Stomach (tissue), 19 donors: ENCODE measurements at places on chromosomes 6 and 20.

GRCh38 chr6:53795702-53796450, 1.1 kb downstream of the LRRC1 start:
- H3K27me3 ChIP-seq, result no peaks in the 10 kb centered on the region
- H3K4me1 ChIP-seq, result peaks cover 43% of the 10 kb centered on the region

DNA sequence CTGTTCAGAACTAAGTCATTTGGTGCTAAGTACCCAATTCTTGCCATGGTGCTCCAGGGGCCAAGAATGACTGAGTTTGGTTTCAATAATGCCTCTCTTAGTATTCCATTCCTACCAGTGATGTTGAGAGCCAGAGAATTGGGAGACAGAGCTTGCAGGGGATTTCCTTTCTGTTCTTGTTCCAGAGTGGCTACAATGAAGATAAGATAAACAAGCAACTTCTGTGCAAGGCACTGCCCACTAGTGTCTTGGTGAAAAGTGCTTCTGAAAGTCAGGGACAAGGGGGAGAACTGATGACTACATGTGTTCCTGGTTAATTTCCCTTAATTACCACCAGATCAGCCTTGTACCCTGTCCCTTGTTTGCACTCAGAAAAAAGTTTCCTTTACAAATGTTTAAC, 421.6 kb downstream of the BCKDHB start:
- no peak overlapping the region for H3K27ac ChIP-seq
- no peaks in the 10 kb centered on the region for H3K27me3 ChIP-seq
- no peak overlapping the region for H3K4me3 ChIP-seq
- no peaks in the 10 kb centered on the region for H3K36me3 ChIP-seq
- DNase-seq, result peak; percentile 17
- H3K4me1 ChIP-seq, result peaks cover 6% of the 10 kb centered on the region

GRCh38 chr6:41190791-41191190, 10.2 kb downstream of the TREML2 start:
- H3K36me3 ChIP-seq, result no peaks in the 10 kb centered on the region
- no peak overlapping the region for H3K27ac ChIP-seq
- no peaks in the 10 kb centered on the region for H3K4me1 ChIP-seq
- H3K4me3 ChIP-seq, result no peak overlapping the region
- H3K27me3 ChIP-seq, result no peaks in the 10 kb centered on the region

GRCh38 chr6:151065027-151065815, 174.5 kb upstream of the AKAP12 start:
- no peak for DNase-seq
- H3K4me3 ChIP-seq, result no peak overlapping the region
- H3K27ac ChIP-seq, result peak overlapping the region; percentile 10
- no peaks in the 10 kb centered on the region for H3K36me3 ChIP-seq
- H3K27me3 ChIP-seq, result no peaks in the 10 kb centered on the region

- H3K27me3 ChIP-seq, result no peaks in the 10 kb centered on the region
- no peak overlapping the region for H3K27ac ChIP-seq
- no peaks in the 10 kb centered on the region for H3K36me3 ChIP-seq
- DNase-seq, result no peak
- H3K4me3 ChIP-seq, result no peak overlapping the region
These were observed 65.3 kb downstream of the BACH2 start for GRCh38 chr6:90231308-90231707.

GRCh38 chr6:26607434-26608230, 10.9 kb downstream of the ABT1 start:
- H3K27me3 ChIP-seq, result peaks cover 26% of the 10 kb centered on the region
- H3K4me1 ChIP-seq, result no peaks in the 10 kb centered on the region
- DNase-seq, result peak; percentile 82
- peak overlapping the region; percentile 39 for H3K4me3 ChIP-seq
- no peaks in the 10 kb centered on the region for H3K36me3 ChIP-seq

DNA sequence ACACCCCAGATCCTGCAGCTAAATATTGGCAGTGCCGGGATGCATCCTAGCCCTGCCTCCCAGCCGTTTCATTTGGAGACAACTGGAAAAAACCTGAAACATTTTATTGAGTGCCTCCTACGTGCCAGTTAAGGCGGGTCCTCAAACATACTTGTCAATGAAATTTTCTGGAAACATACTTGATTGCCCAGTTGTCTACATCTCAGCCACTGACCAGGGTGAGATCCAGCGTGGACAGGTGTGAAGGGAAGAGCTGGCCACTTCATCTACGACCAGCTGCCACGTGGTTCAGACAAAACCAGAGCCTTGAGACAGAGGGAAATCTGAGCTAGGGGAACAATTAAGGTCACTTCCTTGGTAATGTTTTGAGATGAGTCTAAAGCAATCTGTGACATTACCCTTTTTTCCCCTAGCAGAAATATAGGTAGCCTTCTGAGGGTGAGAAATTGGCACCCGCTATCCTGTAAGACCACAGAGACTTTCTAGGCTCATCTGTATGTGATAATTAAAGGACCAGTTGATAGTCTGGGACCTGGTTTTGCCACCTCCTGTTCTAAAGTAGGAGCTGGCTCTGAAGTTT, 116.3 kb upstream of the MTHFD1L start:
- no peak overlapping the region for H3K4me3 ChIP-seq
- no peaks in the 10 kb centered on the region for H3K27me3 ChIP-seq
- no peak for DNase-seq
- H3K4me1 ChIP-seq, result no peaks in the 10 kb centered on the region
- no peak overlapping the region for H3K27ac ChIP-seq

DNA sequence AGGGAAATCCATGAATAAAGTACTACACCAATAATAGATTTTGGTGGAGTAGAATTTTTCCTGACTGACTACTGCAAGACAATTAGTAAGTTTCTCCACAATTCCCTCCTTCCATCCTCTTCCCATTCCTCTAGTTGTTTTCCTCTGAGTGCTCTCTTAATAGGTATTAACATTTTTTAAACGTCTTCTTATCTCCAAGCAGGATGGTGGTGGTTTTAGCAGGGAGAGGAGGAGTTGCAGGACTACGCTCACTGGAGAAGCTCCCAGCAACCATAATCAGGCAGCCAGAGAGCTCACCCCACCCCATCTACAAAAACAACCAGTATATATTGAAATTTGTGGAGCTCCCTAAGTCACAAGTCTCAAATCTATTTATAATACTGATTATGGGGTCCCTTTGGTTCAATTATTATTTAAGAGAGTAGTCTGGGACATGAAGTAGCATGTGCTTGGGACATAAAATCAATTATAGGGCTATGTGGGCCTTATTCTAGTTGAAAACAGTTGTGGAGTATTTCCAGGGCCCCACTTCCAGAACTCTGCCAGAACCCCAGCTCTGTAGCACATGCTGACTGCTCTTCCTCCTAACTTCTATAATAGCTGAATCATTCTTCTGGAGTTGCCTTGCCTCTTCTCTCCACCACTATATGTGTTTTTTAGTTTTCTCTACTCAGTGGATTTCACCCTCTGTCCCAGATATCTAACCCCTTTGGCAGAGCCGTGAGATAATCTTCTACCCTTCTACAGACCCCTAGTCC, 49.8 kb downstream of the MYB start:
- no peaks in the 10 kb centered on the region for H3K36me3 ChIP-seq
- no peaks in the 10 kb centered on the region for H3K4me1 ChIP-seq
- H3K4me3 ChIP-seq, result no peak overlapping the region
- no peak for DNase-seq
- no peak overlapping the region for H3K27ac ChIP-seq

DNA sequence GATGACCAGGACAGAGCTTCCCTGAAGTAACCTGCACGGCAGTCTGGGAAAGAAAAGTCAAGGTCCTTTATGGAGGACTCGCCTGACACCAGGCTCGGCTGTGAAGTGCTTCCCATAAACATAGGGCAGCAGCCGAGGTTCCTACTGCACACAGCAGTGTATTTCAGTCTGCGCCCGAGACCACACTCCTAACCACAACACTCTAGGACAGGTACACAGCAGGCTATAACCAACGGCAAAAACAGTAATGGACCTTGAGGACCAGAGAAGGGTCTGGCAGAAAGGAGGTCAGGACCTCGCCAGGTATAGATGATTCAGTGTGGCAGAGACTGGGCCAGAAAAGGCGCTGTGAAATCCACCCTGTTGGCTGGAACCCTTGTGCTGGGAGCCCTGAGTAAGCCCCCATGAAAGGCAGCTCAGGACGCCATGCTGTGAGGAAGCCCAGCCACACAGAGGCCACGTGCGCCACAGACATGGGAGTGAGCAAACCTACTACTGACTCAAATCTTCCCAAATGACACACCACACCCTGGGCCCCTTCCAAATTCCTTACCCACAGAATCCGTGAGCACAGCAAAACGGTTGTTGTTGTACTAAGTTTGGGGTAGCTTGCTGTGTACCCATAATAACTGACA, 129.6 kb upstream of the CST7 start:
- no peak overlapping the region for H3K27ac ChIP-seq
- no peaks in the 10 kb centered on the region for H3K36me3 ChIP-seq
- no peaks in the 10 kb centered on the region for H3K27me3 ChIP-seq
- H3K4me1 ChIP-seq, result no peaks in the 10 kb centered on the region

- no peaks in the 10 kb centered on the region for H3K27me3 ChIP-seq
- H3K4me1 ChIP-seq, result no peaks in the 10 kb centered on the region
- H3K4me3 ChIP-seq, result no peak overlapping the region
These were observed 20.8 kb upstream of the TSPYL1 start for GRCh38 chr6:116300566-116300965.

- H3K36me3 ChIP-seq, result no peaks in the 10 kb centered on the region
- H3K27me3 ChIP-seq, result no peaks in the 10 kb centered on the region
- H3K27ac ChIP-seq, result no peak overlapping the region
- no peak for DNase-seq
- no peak overlapping the region for H3K4me3 ChIP-seq
These were observed 66.0 kb downstream of the BACH2 start for GRCh38 chr6:90230548-90231215.

- H3K4me3 ChIP-seq, result no peak overlapping the region
- H3K27me3 ChIP-seq, result no peaks in the 10 kb centered on the region
- H3K27ac ChIP-seq, result no peak overlapping the region
- no peaks in the 10 kb centered on the region for H3K36me3 ChIP-seq
- H3K4me1 ChIP-seq, result no peaks in the 10 kb centered on the region
These were observed 80.3 kb upstream of the HTR1B start for GRCh38 chr6:77543601-77544000.

DNA sequence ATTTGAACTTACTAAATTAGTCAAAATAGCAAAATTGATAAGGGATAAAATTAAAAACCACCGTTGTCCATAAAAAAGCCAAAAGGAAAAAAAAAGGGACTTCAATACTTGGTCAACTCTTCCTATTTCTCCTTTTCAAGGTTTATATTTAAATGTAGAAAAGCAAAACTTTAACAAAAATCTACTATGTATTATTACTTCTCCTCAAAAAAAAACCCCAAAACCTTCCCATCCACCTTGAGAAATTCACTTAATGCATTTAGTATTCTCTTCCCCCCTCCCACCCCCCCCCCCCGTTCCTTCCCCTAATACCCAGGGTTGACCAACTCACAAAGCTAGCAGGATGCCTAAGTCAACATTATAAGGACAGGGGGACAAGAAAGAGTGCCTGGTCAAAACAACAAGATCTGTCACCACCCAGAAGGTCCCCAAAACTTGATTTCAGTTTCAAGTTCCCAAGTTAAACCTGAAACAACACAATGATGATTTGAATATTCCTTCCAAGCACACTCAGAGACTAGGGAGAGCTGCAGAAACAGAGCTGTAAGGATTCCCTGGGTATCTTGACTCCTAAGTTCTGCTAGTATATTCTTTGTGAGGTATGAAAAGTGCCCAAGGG, 14.6 kb downstream of the GMDS start:
- no peak overlapping the region for H3K27ac ChIP-seq
- no peaks in the 10 kb centered on the region for H3K27me3 ChIP-seq
- H3K4me3 ChIP-seq, result no peak overlapping the region
- no peaks in the 10 kb centered on the region for H3K36me3 ChIP-seq
- H3K4me1 ChIP-seq, result peaks cover 74% of the 10 kb centered on the region

DNA sequence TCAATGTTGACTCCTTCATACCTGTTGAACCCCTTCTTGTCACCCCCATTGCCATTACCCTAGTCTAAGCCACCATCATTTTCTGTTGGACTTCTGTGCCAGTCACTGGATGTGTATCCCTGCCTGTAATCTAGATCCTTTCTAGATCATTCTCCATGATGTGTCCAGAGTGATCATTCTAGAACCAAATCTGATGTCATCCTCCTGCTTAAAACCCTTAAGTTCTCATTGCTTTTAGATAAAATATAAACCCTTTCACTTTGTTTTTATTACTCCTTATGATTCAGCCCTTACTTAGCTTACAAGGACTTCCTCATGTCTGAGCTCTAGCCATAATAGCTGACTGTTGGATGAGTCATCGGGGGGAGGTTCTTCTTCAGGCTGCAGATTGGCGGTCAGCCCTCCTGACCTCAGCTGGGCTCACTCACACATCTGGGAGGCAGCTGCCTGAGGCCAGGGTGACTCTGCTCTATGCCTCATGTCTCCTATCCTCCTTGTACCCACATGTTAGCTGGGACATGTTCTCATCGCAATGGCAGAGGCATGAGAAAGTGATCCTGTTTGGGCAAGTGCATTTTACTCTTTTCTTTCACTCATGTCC, 287.6 kb downstream of the ESR1 start:
- peak; percentile 47 for DNase-seq
- H3K27ac ChIP-seq, result no peak overlapping the region
- no peaks in the 10 kb centered on the region for H3K36me3 ChIP-seq

DNA sequence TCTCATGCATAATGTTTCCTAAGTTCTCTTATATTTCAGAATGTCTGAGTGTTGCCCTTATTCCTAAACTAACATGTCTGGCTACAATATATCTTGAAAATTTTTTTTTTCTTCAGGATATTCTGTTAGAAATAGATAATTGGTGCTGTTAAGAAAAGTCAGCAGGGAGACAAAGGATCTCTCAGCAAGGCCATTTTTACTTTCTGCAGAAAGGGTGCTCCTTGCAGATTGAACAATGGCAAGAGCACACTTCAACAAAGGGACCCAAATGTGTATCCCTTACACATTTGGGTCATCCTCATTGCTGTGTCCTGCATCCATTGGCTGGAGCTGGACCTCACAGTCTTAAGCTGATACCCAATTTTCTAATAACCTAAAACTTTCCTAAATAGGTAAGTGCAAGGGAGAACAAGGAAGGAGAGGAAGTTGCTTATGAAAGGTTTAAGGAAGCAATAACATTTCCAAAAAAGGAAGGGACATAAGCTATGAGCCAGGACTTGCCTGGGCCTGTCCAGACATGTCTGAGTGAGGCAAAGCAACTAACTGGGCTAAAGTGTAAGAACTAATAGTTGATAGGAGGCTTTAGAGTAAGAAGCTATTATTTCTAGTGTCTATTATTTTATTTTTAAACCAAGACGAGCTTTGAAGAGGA, 429.6 kb downstream of the BCKDHB start:
- H3K36me3 ChIP-seq, result no peaks in the 10 kb centered on the region
- no peak for DNase-seq
- no peaks in the 10 kb centered on the region for H3K4me1 ChIP-seq
- H3K4me3 ChIP-seq, result no peak overlapping the region

GRCh38 chr6:149694921-149695320, 23.0 kb downstream of the LATS1 start:
- no peaks in the 10 kb centered on the region for H3K27me3 ChIP-seq
- no peak for DNase-seq
- peaks cover 28% of the 10 kb centered on the region for H3K4me1 ChIP-seq
- H3K36me3 ChIP-seq, result peaks cover 72% of the 10 kb centered on the region
- H3K27ac ChIP-seq, result no peak overlapping the region

DNA sequence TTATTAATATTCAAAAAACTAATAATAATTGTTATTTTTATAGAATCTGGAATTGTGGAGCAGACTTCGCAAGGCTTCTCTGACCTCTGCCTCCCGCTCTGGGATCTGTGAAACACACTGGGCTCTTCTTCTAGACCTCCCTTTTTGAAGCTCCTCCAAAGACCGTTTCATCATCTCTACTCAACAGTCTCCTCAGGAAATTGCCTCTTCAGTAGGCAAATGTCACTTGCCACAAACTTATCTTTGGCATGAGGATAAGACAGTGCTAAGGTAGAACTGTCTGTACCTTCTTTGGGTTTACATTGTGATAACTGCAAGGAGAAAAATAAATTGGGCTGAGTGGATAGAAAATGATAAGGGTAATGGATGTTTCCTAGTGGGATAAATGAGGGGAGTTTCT, 2.3 kb upstream of the MAS1L start:
- no peaks in the 10 kb centered on the region for H3K4me1 ChIP-seq
- no peak overlapping the region for H3K4me3 ChIP-seq
- no peak for DNase-seq
- H3K36me3 ChIP-seq, result no peaks in the 10 kb centered on the region
- no peaks in the 10 kb centered on the region for H3K27me3 ChIP-seq
- H3K27ac ChIP-seq, result no peak overlapping the region
